Naive thymus-derived CD8-positive, alpha-beta T cell (primary cell): ENCODE measurements at places on chromosomes 11 and 22.

DNA sequence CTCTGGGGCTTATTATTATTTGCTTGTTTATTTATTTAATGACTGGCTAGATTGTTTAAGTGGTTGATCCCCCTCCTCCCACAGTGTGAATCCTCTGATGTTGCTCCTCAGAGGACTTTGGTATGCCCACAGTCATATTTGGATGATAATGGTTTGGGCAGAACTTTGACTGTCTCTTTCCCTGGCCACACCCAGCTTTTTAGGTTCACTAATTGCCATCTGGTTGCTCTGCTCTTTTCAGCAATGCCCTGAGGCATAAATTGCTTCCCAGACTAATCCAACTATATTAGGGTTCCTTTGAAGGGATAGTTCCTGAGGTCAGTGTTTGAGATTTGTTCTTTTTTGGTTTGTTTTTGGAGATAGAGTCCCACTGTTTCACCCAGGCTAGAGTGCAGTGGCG is 99.3 kb upstream of the RRM1 start:
- DNase-seq, result no peak

GRCh38 chr22:33188326-33188725 is 130.1 kb upstream of the SYN3 start:
- no peak for DNase-seq

DNA sequence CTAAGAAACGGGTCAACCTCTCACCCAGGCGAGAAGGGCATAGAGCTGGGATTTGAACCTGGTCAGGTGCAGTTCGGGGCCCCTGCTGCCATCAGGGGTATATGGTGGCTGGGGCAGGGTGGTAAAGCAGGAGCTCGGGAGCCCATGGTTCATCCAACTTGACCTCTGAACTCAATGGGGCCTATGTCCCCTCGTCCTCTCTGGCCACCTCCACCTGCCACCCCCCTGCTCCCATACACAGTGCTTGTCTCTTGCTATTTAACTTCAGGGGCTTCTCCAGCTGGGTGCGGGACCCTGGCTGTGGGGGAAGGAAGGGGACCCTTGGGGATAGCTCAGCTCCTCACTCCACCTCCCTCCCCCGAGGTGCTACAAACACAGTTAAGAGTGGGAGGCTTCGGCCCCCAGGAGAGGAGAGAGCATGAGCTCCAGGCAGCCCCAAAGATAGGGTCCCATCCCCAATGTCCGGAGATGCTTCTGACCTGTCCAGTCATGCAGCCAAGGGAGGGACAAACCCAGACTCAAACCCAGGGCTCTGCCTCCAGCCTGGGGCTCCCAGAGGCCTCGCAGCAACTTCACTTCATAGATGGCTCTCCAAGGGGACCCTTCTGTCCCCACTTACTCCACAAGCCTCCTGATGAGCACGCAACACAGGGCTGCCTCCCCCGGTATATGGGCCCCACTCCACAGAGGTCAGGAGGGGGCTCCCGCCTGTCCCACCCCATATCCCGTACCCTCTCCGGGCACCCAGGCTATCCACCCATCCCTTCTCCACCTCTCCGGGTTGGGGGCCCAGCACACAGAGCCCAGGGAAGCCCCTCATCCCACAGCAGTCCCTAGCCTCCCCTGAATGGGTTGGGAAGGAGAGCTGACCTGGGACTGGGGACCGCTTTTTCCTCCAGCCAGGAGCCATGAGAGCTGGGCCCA is 712 bp downstream of the IL2RB start:
- peak; percentile 51 for DNase-seq

- DNase-seq, result no peak
Observed at GRCh38 chr11:95593111-95593510, 196.5 kb downstream of the FAM76B start.

DNA sequence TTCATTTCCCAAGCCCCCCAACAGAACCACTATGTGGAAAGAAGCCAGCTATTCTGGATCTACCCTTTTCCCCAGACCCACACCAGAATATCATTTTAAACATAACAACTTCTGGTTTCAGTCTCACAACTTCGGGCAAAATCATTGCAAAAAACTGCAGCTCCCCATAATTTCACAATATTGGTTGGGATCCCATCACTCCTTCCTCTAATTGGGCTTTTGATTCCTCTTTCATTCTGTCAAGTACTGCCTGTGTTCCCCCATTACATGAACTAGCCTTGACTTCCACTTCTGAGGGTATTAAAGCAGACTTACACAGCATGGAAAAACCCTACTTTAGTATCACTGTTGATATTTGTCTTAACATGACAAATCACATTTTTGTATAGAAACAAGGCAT is 4.1 kb upstream of the APOL3 start:
- DNase-seq, result no peak

GRCh38 chr11:45432100-45432499 is 146.0 kb upstream of the SYT13 start:
- no peak for DNase-seq

GRCh38 chr11:72825661-72826060 is 11.4 kb downstream of the ATG16L2 start:
- no peak for DNase-seq

GRCh38 chr11:1291295-1292017 is 18.0 kb downstream of the TOLLIP start:
- no peak for DNase-seq

DNA sequence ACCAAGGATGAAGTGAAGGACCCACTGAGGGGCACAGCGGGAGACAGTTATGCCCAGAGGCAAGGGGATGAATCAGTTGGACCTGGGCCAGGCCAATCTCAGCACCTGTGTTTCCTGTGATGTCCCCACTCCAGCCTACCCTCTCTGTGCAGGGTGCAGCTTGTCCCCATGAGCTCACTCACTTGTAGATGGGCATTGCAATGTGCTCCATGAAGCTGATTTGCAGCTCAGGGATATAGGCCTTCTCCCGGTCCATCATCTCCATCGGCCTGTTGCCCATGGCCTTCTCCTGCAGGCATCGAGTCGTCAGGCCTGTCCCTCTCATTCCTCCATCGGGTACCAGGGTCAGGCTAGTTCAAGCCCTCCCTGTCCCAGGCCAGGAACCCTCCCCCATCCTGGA is 96.2 kb downstream of the PDE2A start:
- DNase-seq, result no peak

- peak; percentile 64 for DNase-seq
Observed at GRCh38 chr11:123707606-123708205, 33.8 kb downstream of the ZNF202 start.

- no peak for DNase-seq
Observed at GRCh38 chr11:33912405-33913361, 20.8 kb upstream of the LMO2 start.

DNA sequence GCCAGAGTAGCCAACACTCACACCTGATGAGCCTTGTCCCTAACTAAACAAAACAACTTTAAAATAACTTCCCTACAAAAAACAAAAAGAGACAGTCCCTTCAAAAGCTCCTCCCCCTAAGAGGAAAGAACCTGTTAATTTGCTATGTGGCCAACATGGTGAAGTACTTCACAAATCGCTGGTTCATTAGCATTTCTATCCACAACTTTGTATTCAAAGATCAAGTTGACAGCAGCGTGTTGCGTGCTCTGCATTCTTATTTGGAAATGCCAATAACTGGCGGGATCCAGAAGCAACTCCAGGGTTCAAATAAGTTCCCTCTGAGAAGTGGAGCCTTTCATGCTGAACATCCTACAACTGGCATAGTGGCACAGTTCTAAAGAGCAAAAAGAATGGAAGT is 48.6 kb downstream of the CADM1 start:
- DNase-seq, result no peak

GRCh38 chr22:26592421-26592891 is 2.5 kb upstream of the TPST2 start:
- DNase-seq, result peak; percentile 65

- no peak for DNase-seq
Observed at GRCh38 chr11:71335371-71335770, 83.0 kb upstream of the SHANK2 start.

DNA sequence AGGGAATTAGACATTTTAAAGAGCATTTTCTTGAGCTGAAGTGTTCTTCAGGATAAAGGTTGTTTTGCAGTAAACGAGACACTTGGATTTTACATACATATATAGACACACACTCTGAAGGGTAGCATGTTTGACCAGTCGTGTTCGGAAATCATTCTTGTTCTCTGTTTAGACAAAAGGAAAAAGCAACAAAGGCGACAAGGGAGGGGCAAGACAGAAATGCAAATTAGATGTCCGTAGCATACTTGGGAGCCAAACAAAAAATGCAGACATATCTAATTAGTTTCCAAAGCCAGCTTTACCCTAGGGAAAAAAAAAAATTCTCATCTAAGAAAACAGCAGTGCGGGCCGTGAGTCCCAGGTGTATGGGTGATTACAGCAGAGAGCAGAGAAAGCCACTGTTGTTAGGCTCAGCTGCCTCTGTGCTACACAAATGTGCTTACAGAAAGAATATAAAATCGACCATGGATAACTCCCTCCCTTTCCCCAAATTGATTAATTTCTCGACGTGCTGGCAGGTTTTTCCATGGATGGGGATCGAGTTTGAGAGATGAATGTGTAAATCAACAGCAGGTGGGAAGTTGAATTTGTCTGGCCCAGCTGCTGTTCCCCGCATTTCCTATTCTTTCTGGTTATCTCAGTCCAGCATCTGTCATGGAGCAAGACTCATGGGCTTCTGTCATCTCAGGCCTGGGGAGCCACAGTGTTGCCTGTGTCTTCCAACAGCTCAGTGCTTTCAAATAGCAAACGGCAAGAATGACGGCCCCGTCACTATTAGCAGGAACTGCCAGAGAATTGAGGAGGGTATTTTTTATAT is 176.5 kb upstream of the TTC12 start:
- no peak for DNase-seq

- DNase-seq, result no peak
Observed at GRCh38 chr11:12724301-12725054, 50.3 kb downstream of the TEAD1 start.

DNA sequence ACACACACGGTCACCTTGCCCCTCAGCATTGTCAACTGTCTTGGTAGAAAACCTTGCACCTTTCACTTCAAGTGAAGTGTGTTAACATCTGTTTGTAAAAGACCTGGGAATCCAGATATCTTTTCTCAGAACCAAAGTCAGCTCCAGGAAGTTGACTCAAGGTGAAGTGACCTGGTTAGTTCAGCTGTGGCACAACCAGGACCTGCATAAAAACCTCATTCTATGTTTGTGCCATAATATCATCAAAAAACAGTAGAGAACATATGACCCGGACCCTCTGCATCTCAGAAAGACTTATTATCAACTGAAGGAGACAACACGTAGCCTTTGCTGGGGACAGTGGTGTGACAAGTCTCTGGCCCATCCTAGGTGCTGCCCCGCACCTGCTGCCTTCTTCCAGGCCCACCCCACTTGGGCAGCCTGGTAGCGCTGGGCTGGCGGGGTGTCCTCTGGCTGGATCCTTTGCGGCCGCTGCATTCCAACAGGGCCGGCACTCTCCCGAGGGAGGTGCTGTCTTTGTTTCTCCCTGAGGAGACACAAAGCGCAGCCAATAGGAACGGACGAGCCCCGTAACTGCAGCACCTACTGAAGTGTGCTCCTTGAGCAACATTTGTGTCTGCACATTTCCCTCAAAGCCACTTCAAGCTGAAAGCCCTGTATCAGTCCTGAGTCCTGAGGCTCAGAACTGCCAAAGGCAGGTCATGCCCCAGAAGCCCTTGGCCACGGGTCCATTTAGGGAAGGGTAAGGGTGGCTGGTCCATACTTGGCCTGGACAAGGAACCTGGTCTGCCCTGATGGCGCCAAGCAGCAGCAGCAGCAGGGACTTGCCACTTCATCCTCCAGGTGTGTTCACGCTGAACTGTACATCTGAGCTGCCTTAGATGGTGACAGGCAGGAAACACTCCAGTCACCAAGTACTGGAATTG is 25.2 kb downstream of the LRRC74B start:
- no peak for DNase-seq

DNA sequence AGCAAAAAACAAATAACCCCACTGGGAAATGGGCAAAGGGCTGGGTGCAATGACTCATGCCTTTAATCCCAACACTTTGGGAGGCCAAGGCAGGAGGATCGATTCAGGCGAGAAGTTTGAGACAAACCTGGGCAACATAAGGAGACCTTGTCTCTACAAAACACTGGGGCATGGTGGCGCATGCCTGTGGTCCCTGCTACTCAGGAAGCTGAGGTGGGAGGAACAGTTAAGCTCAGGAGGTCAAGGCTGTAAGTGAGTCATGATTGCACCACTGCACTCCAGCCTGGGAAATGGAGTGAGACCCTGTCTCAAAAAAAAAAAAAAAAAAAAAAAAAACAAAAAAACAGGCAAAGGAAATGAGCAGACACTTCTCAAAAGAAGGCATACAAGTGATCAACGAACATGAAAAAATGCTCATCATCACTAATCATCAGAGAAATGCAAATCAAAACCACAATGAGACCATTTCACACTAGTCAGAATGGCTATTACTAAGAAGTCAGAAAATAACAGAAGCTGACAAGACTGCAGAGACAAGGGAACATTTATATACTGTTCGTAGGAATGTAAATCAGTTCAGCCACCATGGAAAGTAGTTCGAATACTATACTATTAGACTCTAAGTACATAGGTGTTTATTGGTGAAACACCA is 48.2 kb upstream of the SMCO4 start:
- no peak for DNase-seq

GRCh38 chr22:34783436-34783835 is 282.5 kb upstream of the ISX start:
- DNase-seq, result no peak

- no peak for DNase-seq
Observed at GRCh38 chr11:130611791-130612251, 163.4 kb downstream of the ADAMTS15 start.

DNA sequence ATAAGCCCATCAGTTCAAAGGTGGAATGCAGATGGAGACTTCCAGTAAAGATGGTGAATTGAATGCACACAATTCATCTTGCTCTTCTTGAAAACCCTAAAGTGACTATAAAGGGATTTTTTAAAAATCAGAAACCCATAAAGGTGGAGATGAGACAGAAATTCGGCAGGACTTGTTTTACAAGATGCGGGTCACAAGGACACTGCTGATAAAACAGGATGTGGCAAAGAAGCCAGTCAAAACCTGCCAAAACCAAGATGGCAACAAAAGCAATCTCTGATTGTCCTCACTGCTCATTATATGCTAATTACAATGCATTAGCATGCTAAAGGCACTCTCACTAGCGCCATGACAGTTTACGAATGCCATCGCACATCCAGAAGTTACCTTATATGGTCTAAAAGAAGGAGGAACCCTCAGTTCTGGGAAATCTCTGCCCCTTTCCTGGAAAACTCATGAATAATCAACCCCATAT is 137.1 kb downstream of the NECTIN1 start:
- no peak for DNase-seq

DNA sequence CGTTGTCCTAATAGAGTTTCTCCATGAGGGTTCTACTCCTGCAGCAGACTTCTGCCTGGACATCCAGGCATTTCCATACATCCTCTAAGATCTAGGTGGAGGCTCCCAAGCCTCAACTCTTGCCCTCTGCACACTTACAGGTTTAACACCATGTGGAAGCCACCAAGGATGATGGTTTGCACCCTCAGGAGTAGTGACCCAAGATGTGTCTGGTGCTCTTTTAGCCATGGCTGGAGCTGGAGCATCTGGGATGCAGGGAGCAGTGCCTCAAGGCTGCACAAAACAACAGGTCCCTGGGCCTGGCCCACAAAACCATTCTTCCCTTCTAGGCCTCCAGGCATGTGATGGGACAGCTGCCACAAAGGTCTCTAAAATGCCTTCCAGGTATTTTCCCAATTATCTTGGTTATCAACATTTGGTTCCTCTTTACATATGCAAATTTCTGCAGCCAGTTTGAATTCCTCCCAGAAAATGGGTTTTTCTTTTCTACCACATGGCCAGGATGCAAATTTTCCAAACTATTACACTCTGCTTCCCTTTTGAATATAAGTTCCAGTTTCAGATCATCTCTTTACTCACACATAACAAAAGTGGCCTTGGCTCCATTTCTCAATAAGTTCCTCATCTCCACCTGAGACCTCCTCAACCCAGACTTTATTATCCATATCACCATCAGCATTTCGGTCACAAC is 69.5 kb upstream of the GNAZ start:
- no peak for DNase-seq

GRCh38 chr11:120079750-120080610 is 57.9 kb downstream of the TRIM29 start:
- peak; percentile 14 for DNase-seq
